Stimulated activated CD4-positive, alpha-beta T cell treated with anti-CD3 and anti-CD28 coated beads, Interleukin-12 subunit alpha, Interleukin-12 subunit beta, amount 100 ng/mL, for 4 hours (primary cell): ENCODE measurements at places on chromosomes 7 and 10.

DNA sequence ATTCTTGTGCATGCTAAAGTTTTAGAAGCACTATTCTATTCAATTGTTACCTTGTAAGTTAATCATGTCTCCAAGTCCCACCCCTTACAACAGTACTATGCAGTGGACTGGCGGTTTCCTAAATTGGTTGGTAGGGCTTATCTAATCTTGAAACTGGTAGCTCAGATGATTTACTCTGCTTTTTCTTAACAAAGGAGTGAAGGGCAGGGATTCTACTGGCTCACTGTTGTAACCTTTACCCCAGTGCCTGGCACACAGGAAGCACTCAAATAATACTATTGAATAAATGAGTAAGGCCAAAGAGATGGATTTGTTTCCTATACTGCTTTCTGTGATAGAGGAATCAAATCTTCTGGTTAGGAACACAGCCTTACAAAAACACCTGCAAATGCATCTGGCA is 46.0 kb upstream of the CYCS start:
- no peak for DNase-seq

DNA sequence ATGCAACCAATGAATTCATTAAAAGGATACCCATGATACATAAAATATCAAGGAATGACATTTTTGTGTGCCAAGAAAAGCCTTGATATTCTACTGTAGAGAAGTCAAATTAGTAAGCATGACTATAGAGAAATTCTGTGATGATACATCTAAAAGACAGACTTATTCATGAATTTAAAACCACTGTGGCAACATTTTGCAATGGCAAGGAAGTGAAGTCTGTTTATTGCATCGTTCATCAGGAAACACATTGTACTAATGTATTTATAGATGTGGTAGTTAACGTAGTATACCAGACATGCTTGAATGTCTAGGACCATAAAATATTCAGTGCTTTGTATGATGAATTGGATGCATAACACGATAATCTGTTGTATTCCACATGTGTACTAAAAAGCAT is 9.3 kb upstream of the CLEC5A start:
- DNase-seq, result no peak

- no peak for DNase-seq
Observed at GRCh38 chr10:107914450-107915214, 750.1 kb upstream of the SORCS1 start.

DNA sequence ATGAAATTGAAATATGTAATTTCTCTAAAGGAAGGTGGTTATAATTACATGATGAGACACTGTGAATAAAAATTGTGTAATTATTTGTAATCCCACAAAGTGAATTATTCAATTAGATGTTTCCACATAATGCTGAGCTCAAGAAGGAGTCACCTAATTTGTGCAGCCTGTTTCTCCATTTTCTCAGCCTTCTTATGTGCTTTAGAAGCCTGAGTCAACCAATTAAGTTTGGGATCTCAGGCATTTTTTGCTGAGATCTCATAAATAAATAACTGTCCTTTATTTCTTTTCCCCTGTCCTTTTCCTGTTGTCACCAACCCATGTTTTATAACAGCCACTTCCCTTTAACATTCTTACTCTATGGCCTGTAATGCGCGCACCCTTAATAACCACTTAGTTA is 506.5 kb upstream of the SEMA3D start:
- no peak for DNase-seq

DNA sequence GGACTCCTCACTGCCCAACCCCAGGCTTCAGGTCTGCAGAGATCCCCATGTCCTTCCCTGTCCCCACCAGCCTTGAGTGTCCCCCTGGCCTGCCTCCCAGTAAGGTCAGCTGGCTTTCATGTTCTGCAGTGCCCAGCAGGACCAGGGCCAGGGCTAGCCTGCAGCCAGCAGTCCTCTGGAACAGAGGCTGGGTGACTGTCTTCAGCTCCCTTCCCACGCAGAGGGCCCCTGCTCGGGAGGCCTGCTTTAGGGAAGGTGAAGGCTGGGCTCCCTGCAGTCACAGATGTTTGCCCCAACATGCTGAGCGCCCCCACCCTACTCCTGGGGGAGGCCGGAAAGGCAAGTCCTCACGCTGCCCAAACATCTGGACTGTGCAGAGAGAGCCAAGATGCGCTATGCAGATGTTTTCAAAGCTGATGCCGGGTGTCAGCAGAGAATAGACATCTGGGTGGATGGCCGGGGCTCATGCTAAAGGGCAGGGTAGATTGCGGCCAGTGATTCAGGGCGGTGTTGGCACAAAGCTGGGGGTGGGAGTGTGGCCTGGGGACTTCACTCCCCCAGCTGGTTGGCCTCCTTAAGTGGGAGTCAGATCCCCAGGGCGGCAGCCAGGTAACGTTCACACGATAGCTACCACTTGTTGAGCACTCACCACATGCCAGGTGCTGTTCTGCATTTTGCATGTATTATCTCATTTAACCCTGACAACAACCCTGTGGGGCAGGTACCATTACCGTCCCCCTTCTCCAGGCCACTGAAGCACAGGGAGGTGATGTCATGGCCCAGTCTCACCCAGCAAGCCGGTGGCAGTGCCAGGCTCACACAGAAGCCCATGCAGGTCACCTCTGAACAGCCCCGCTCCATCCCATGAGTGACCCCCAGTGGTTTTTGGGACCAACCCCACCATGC is 71.2 kb upstream of the COL13A1 start:
- DNase-seq, result no peak

- no peak for DNase-seq
Observed at GRCh38 chr7:133511252-133511651, 258.4 kb downstream of the EXOC4 start.
